ENCODE measurements at places on chromosomes 6 and 20.

DNA sequence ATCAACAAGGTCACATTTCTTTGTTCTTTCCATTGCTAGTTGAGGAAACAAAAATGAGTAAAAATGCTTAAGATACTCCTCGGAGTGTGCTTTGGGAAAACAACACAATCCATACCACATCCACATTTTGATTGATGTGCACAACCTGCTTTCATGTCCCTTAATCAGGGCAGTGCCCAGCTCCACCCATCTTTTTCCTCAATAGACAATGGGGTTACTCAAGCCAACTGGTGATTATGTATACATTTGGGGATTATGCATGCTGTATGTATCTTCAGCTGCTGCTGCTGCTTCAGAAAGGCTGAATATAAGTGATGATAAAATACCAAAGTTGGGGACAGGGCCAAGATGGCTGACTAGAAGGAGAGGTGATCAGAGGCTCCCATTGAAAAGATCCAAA lies 155.2 kb upstream of the VGLL2 start:
- no peak for DNase-seq

GRCh38 chr6:21741221-21742109 lies 147.9 kb downstream of the SOX4 start:
- DNase-seq = no peak

DNA sequence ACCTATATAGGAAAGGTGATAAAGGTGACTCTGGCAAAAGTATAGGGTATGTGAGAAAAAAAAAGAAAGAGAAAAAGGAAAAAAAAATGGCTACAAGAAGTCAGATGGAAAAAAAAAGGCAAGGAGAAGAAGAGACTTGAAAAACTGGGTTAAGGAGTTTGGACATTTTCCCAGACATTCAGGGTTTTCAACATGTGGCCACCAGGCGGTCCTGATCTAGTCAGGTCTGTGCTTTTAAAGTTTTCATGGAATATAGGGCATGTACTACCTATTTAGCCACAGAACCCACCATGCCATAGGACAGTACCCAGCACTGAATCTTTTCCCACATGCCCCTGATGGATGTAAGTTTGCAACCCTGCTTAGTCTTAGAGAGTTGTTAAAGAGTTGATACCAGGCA lies 433.7 kb downstream of the MAFB start:
- peak; percentile 10 for DNase-seq

- DNase-seq = no peak
Measured at GRCh38 chr6:40439026-40439800, 148.0 kb downstream of the LRFN2 start.

DNA sequence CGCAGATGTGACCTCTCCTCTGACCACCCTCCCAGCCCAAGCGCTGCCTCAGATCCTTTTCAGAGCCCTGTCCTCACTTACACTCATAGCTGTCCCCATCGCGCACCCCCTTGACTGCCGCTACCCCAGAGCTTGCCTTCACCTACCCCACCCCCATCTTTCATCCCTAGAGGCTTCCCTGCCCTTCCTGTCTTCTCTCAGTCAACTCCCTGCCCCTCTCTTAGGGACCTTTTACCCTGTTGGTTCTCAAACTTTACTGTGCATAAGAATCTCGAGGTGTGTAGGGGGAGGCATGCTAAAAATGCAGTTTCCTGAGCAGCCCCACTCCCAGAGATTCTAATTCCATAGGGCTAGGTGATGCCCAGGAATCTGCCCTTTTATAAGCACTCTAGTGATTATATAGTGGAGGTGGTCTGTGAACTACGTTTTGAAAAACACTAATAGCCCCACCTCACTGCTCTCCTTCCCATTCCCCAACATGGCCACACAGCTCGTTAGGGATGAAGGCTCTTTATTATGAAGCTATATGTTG lies 725 bp downstream of the TM9SF4 start:
- DNase-seq = no peak

DNA sequence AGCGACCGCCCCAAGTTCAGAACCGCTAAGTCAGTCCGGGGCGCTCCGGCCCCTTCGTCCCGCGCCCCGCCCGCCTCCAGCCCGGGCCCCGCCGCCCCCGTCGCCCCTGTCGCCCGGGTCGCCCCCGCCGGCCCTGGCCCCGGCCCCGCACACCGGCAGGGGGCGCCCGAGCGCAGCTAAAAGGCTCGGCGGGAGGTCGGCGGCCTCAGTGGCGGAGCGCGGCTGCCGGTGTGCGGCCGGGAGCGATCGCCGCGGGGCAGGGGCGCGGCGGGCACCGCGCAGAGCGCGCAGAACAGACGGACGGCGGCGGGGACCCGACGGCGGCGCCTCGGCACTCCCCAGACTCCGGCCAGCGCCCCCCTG lies at the start of gene FNDC1:
Gene FNDC1 (plus strand): TSS at position 208 of the 363 bp plus-strand sequence. CDS start 197 bp downstream, outside the sequence.
- peak; percentile 93 for DNase-seq

- DNase-seq = peak; percentile 44
Measured at GRCh38 chr6:11650025-11650696, 112.6 kb downstream of the TMEM170B start.

GRCh38 chr20:3652221-3652620 lies 11.0 kb downstream of the GFRA4 start:
- no peak for DNase-seq

- no peak for DNase-seq
Measured at GRCh38 chr6:7021301-7021700, 86.5 kb upstream of the RREB1 start.

- no peak for DNase-seq
Measured at GRCh38 chr6:121395736-121396135, 39.7 kb upstream of the GJA1 start.

DNA sequence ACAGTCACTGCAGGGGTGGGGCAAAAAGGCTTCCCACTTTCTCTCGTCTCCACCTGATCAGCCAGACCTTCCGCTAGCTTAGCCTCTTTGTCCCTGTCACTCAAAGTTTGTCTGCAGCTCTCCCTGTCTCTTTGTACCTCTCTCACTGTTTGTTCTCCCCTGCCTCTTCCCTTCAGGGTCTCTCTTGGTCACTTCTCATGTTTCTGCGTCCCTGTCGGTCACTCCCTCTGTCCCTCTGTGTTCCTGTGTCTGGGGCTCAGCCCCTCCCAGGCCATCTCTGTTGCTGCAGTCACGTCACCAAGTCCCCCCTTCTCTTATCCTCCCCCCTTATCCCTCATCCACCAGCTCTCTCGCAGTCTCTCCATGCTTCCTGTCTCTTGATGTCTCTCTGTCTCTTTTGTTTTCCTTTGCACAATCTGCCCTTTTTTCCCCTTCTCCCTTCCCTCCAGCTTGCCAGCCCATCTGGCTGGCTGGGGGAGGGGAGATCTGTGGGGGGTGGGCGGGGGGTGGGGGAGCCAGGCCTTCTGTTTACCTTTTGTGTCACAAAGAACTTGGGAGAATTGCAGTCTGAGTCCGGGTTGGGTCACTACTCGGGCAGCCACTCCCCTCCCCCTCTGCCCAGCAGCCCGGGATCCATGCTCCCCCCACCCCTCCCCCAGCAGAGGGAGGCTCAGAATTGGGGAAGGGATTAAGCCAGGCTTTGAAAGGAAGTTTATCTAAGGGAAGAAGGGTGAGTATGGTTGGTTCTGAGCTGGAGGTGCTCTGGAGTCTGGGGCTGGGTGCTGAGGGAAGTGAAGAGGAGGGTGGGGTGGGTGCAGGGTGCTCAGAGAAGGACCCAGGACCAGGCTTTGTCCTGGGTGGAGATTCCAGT lies 32.3 kb downstream of the FOXP4 start:
- DNase-seq = no peak

- no peak for DNase-seq
Measured at GRCh38 chr20:20482453-20482852, 114.5 kb downstream of the INSM1 start.

DNA sequence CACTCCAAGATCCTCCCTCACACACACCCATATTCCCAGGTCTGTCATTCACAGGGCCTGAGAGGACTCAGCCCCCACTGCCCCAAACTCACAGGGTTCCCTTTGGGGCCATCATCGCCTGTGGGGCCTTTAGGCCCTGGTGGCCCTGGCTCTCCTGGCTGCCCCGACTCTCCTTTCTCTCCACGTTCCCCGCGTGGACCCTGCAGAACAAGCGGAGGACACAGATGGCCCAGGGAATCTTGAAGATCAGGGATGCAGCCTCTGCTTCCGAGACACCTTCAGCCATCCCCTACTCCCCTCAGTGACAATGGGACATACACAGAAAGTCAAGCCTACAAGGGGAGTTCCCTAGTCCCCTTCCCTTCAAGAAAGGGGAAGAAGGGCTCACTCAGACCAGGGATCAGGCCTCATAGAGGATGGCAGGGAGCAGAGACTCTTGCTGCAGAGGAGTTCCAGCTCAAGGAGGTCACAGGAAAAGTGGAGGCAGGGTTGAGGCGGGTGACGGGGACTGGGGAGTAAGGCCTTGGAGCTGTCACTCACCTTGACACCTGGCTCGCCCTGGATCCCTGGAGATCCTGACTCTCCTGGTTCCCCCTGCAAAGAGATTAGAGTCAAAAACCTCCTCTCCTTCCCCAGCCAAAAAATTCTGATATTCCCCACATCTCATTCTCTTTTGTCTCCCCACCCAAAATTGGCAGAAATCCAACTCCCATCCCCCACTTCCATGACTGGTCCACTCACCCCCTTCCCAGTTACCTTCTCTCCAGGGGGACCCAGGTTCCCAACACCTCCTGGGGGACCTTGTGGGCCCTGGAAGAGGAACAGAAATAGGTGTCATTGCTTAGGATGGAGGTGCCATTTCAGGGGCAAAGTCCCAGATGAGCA lies 22.7 kb downstream of the COL11A2 start:
- no peak for DNase-seq

GRCh38 chr20:38059832-38060231 lies 26.3 kb downstream of the RPRD1B start:
- DNase-seq = no peak

GRCh38 chr6:116465246-116465645 lies 4.1 kb downstream of the CALHM6 start:
- no peak for DNase-seq

GRCh38 chr6:6494677-6495076 lies 93.8 kb upstream of the LY86 start:
- DNase-seq = no peak

- no peak for DNase-seq
Measured at GRCh38 chr6:7215798-7216231, 97.2 kb downstream of the SSR1 start.

GRCh38 chr6:42901538-42901957 lies 14.3 kb upstream of the PTCRA start:
- peak; percentile 72 for DNase-seq

GRCh38 chr6:90249034-90249433 lies 47.6 kb downstream of the BACH2 start:
- no peak for DNase-seq

DNA sequence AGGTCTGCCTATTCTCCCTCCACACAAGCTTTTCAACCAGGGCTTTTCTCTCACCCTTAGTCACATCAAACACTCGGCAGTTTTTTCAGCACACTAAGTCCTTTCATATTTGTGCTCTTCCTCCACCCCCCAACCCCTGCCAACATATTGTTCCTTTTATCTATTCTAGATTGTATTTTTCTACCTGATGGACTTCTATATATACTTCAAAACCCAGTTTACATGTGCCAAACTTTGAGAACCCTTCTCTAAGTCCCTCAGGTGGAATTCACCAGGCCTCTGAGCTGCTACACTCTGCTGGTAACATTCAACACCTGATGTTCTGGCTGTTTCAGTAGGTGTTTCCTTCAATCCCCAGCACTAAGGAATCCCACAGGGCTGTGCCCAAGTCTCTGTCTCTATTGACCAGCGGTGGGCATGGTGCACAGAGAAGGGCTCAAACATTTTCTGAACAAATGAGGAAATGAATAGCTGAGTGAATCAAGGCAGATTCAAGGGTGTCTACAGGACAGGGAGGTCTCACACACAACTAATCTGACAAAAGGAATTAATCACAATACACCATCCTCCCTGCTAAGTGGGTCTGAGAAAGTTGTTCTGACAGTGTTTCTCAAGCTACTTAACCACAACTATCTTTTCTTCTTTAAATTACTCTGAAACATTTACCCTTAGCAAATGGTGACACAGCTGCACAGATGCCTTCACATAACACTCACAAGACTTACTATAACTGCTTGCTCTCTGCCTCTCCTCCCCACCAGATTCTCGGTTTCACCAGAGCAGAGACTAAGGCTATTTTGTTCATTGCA lies 166.5 kb downstream of the TSHZ2 start:
- DNase-seq = no peak

DNA sequence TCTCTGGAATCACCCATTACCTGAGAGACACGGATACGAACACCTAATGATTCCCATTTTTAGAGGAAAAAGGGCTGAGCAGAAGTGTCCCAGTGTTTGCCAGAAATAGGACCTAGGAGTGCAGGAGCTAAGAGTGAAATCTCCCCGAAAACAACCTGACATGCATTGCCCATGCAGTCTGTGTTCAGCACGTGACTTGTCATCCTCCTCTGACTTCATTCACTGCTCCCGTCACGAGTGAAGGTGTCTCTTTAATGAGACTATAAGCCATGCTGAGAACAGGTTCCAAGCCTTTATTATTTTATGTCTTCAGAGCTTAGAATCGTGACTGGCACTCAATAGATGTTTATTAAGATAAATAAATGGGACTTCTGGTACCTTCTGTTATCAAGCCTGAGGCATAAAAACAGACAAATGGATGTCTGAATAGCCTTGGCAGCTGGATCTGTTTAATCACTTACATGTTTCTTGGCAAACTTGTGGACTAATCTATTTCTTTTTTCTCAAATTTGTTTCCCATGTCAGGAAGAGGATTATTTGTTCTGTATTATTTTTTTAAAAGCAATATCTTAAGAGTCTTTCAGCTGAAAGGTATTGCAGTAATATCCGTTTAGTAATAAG lies 3.7 kb upstream of the MLIP start:
- DNase-seq = no peak

- peak; percentile 61 for DNase-seq
Measured at GRCh38 chr6:132669690-132670291, 10.8 kb upstream of the TAAR1 start.

DNA sequence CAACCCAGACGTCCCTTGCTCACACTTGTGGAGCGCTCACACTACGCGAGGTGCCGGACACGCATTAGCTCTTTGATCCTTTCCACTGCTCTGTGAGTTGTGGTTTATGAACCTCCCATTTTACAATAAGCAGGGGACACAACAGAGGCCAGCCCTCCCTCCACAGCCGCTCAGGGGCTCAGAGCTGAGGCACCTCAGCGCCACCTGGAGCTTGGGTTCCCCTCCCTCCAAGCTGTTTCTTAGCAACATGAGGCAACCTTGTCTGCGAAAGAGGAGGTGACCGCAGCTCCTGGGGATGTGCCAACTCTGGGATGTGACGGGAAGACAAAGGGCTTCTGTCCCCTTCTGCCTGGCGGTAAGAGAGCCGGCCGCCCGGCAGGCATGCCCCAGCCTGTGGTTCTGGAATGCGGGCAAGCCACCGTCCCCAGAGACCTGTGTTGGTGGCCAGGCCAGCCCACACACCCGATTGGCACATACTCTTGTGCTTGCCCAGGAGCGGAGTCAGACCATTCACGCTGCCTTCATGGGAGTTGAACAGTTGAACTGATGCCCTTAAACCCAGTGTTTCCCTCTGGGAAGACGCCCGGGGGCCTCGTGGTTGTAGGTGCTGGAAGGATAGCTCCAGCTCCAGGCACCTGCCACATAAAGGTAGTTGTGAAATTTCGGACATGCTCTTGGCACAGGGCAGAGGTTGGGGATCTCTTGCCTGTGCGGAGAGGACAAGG lies 44.5 kb downstream of the RBM38 start:
- DNase-seq = no peak

GRCh38 chr6:30687659-30688431 lies 1.4 kb upstream of the PPP1R18 start:
- DNase-seq = peak; percentile 59

- DNase-seq = peak; percentile 39
Measured at GRCh38 chr6:15079288-15079817, 166.5 kb upstream of the JARID2 start.
